ENCODE measurements at places on chromosomes 2 and 18.

GRCh38 chr2:157257312-157258252 is at the start of gene GALNT5:
GALNT5 (plus strand) TSS chr2:157257705; CDS start chr2:157258083, 378 bp downstream.
- no peak for DNase-seq

DNA sequence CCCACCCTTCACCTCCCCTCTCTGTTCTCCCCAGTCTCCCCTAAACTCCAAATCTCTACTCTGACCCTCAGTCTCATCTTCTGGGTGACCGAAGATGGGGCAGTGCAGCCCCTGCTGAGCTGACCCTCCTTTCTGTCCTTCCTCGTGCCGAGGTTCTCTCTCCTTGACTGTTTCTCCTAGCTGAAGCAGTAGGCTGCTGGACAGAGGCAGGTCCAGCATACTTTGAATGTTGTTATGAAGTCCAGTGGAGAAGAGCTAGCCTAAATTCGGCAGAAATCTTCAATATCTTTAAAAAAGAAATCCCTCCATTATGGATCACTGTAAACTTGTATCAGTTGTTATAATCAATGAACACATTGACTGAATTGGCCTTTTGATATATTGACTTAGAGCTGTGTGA is 63.2 kb downstream of the RRM2 start:
- no peak for DNase-seq

GRCh38 chr2:219670386-219670785 is 43.0 kb downstream of the SLC4A3 start:
- DNase-seq: no peak

DNA sequence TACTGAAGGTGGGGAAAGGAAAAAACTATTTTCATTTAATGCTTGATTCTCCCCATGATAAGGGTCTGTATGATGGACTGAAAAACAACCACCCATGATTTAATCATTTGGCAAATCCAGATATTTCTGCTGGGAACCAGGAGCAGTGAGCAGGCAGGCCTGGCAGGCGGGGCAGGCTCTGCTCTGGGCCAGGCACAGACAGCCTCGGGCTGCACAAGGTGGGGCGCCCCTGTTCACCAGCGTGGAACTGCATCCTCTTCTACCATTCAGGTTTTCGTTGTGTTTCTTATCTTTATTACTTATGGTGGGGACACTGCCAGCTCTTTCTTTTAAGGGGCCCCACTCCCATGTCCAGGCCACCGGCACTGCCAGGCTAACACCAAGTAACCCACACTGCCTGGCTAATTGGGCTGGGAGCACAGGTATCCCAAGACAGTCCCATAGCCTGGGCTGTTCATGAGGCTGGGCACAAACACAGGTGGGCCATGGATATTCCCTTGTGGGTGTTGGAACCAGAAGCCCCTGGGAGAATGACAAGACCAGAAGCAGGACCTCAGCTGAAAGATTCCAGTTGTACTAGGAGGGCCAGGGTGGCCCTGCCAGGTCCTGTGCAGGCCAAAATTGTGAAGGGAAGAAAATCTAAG is 57.1 kb upstream of the RALBP1 start:
- DNase-seq: no peak

- no peak for DNase-seq
Measured at GRCh38 chr2:197167608-197168314, 142.8 kb downstream of the ANKRD44 start.

GRCh38 chr2:163198007-163198406 is 359.4 kb upstream of the KCNH7 start:
- DNase-seq: no peak

DNA sequence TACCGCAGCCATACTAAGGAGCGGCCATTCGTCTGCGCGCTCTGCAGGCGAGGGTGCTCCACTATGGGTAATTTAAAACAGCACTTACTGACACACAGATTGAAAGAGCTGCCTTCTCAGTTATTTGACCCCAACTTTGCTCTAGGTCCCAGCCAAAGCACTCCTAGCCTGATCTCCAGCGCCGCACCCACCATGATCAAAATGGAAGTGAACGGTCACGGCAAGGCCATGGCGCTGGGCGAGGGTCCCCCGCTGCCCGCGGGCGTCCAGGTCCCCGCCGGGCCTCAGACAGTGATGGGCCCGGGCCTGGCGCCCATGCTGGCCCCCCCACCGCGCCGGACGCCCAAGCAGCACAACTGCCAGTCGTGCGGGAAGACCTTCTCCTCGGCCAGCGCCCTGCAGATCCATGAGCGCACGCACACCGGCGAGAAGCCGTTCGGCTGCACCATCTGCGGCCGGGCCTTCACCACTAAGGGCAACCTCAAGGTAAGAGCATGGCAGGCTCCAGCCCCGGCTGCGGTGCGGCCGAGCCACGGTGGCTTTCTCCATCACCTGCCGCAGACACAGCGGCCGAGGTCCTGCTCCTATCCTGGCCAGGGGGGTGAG is 15.5 kb downstream of the SALL3 start:
- DNase-seq: no peak

GRCh38 chr18:10579079-10579867 is 53.4 kb downstream of the NAPG start:
- DNase-seq: no peak

DNA sequence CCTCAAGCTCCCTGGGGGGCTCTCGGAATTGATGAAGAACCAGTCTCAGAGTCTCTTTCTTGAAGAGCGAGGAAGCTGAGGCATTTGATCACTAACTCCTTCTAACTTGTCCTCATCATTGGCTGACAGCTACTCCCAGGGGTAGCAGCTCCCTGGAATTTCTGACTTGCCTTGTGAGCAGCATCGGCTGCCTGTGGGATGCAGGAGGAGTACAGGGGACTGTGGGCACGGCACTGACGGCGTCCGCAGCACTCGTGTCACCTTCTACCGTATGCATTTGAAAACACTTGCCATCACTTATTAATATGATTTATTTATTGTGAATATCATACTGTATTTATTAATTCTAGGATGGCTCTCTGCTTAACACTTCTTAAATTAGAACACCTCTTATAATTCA is 175.0 kb downstream of the MIB1 start:
- no peak for DNase-seq

DNA sequence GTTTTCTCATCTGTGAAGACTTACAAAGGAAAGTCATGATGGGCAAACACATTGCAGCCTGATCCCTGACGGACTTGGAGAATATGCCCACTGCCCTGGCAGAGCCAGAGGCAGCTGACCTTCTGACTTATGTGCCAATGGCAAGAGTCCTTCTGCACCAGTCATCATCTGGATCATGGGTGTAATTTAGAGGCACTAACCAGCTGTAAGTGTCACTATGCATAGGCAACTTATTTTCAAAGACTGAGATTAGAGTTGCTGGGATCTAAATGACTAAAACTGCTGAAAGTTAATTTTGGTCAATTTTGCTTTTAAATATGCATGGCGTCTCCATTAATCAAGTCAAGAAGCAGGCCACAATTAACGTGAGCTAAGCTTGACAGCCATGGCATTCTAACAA is 261.2 kb downstream of the BCL11A start:
- no peak for DNase-seq

DNA sequence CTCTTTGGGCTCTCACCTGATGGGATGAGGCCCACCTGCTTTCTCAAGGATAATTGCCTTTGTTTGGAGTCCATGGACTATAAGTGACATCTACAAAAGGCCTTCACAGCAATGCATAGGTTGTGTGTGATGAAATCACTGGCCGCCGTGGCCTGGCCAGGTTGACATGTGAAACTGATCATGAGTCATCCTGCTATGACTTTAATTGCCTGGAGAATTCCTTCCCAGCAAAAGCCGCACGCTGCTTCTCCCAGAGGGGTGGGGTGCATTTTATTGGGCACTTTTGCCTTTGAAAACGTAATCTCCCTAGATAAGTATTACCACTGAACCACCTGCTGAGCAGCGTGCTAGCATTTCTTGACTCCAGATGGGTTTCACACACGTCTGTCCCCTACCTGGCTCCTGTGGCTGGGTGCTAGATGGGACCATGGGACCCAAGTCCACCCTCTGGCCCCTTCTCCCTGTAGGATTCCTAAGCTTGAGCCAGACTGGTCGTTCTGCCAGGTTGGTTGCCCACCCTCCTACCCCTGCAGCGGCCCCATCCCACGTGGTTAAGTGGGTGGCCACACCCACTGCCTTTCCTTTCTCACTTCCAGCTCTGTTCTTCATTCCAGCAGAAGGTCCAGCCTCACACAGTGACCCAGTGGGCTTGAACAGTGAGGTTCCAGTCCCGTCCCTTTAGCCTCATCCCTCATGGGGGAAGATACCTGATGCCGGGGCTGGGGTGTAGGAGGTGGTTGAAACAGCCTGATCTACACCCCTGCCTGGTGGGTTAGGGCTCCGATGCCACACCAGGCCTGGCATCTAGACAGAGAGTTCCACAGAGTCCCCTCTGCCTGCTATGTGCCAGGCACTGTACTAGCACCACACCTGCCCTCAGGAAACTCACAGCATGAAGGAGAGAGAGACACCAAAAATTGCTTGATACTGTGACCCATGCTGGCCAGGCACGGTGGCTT is 89.6 kb downstream of the GBX2 start:
- DNase-seq: no peak

DNA sequence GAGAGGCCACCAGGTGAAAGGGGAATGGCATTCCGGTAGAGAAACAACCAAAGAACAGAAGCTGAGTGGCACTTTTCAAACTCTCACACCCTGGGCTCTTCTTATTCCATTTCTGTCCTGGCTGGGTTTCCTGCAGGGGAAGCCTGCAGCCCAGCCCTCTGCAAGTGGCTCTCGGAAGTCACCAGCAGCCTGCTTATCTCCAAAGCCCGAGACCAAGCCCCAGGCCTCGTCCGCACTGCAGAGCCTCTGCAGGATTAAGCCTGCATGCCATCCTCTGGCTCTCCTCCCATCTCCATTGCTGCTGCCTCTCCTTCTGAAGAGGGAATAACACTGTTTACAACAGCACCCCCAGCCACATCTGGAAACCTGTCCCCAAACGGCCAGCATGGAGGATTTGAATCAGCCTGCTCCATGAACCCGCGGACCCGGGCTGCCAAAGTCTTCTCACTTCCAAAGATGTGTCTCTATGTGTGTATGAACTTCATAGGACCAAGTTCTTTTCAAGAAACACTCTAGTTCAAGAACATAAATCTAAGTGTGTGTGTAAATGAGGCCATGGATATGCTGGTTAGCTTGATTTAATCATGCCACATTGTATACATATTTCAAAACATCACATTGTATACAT is 54.2 kb downstream of the DIPK1C start:
- DNase-seq: no peak

- no peak for DNase-seq
Measured at GRCh38 chr2:63438181-63438580, 150.1 kb downstream of the WDPCP start.

DNA sequence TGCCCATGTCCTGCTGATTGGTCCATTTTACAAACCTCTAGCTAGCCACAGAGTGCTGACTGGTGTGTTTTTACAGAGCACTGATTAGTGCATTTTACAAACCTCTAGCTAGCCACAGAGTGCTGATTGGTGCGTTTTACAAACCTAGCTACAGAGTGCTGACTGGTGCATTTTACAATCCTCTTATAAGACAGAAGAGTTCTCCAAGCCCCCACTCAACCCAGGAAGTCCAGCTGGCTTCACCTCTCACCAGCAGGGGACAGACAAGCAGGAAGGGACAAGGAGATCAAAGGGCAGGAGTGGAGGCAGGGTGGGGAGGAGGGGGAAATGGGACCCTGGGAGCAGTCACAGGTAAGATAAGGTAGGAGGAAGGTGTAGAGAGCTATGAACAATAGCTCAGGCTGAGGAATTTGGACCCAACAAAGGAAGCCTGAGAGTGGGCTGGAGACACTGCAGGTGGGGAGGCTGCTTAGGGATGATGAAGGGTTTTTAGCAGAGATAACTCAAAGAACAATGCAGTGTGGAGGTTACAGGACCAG is 37.1 kb downstream of the SH2D6 start:
- DNase-seq: no peak

DNA sequence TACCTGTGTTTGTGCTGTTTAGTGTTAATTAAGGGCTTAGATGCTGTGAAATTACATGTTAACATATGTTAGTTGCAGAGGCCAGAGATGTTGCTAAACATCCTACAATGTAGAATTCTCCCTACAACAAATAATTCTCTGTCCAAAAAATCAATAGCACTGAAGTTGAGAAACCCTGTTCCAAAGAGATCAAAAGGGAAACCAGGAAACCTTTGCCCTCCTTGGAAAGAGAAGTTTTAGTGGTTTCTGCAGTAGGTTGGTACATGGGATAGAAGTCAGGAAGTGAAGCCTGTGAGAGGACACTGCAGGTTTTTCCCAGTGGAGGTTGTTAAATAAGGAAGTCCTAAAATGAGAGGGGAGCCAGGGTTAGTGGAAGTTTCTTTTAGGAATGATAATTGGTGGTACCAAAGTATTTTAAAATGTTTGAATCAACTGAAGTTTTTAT is 6.3 kb upstream of the RMDN2 start:
- no peak for DNase-seq

DNA sequence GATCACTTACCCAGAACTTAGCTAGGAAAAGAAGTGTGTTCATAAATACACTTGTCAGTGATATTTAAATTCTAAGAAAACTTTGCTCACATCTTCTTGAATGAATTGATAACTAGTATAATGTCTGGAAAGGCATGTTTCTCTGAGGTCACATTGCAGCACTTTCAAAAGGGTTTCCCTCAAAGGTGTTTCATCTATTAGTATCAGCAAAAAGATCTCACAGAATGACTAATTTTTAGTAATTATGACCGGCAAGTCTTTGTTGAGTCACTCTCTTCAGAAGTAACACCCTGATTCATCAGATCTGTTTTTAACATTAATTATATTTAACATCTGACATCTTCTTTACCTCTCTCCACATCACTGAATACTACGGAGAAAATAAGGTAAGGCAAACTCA is 222.3 kb downstream of the IKZF2 start:
- no peak for DNase-seq

DNA sequence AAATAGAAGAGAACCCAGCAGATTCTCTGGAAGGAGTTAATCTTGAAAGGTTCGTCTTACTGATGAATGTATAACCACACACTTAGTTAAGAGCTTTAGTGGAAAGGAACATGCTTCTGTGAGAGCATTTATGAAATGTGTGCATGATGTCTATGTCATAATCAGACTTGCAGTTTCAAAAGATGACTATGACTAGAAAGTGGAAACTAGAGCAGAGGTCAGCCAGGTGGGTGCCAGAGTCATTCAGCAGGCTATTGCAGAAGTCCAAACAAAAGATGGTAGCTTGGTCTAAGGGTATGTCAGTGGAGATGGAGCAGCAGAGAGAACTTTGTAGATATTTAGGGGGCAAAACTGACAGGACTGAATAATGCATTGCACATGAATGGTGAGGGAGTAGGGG is 825.8 kb downstream of the DCC start:
- no peak for DNase-seq

- DNase-seq: no peak
Measured at GRCh38 chr2:223580951-223581350, 21.2 kb downstream of the SCG2 start.

- no peak for DNase-seq
Measured at GRCh38 chr2:157427003-157427921, 16.6 kb downstream of the CYTIP start.

- DNase-seq: no peak
Measured at GRCh38 chr18:44497757-44498490, 182.8 kb upstream of the SETBP1 start.

DNA sequence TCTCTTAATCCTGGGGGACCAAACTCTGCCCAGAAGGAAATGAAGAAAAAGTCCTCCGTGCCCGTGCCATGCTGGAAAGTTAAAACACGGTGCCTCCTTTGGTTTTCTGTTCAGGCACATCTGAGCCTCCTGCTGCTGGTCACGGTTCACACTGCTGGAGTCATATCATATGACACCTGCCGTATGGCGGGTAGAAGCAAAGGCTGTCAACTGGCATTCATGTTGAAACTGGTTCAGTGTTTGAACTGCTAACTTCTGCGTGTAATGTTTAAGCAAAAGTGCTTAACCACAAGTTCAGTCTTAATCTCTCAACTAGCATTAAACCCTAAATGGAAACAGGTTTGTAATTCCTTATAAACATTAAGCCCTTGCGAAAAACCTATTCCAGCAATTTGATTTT is 3.1 kb downstream of the STK39 start:
- DNase-seq: no peak
